ENCODE measurements at places on chromosomes 11 and 22. TPM values are rescaled to one million over a fixed set of nuclear protein-coding genes. Genes with fewer than 3 reads are reported as not detected.

GRCh38 chr11:60942970-60943565 is 8.9 kb downstream of the SLC15A3 start:
- H3K27ac ChIP-seq: no peak overlapping the region

GRCh38 chr11:109033627-109034338 is 368.9 kb downstream of the DDX10 start:
- no peaks in the 10 kb centered on the region for H3K27me3 ChIP-seq
- no peak overlapping the region for H3K27ac ChIP-seq
- no peak for DNase-seq

GRCh38 chr22:38461057-38461413 is 6.0 kb upstream of the KCNJ4 start:
- H3K27ac ChIP-seq: no peak overlapping the region
- no peak for DNase-seq
- no peaks in the 10 kb centered on the region for H3K36me3 ChIP-seq
- peaks cover 2% of the 10 kb centered on the region for H3K27me3 ChIP-seq

GRCh38 chr11:39804271-39804670 is 1655.2 kb downstream of the LRRC4C start:
- no peak overlapping the region for H3K4me3 ChIP-seq
- no peak overlapping the region for H3K27ac ChIP-seq

DNA sequence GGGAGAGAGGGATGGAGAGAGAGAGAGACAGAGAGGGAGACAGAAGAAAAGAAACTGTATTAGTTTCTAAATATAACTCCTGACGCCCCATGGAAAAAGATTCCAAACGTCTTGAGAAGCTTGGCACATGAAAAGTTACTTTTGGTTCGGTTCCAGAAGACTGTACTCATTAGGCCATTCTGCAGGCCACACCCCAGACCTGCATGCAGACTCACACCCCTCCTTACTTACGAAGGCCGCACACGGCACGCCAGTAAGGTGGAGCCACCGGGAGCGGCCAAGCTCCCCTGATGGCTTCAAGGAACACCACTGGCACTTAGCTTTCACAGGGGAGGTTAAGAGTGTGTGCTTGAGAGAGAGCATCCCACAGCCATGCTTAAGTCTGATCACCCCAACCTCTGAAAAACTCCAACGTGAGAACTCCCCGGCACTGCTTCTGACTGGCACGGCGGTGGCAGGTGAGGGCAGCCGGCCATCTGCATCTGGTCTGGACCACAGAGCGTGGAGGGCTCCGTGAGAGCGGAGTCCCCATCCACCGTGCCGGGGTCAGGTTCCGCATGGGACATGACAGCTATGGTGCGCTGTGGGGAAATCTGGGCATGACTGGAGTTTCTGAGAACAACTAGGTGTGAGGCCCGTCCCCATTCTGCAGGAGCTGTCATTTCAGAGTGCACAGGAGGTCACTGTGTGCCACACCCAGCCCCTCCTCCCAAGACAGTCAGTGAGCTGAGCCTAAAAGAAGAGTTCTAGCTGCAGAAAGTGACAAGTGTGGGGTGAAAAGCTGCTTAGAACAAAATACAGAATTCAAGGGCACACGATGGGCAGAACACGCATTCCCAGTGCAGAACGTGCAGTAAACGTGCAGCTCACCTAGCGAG is 62.4 kb downstream of the MYH9 start:
- no peak overlapping the region for H3K4me3 ChIP-seq
- peak overlapping the region; percentile 66 for H3K27ac ChIP-seq
- DNase-seq: no peak
- H3K4me1 ChIP-seq: no peaks in the 10 kb centered on the region
- no peaks in the 10 kb centered on the region for H3K27me3 ChIP-seq
- peaks cover 73% of the 10 kb centered on the region for H3K36me3 ChIP-seq

- peaks cover 6% of the 10 kb centered on the region for H3K4me1 ChIP-seq
- H3K27ac ChIP-seq: no peak overlapping the region
- H3K27me3 ChIP-seq: no peaks in the 10 kb centered on the region
- DNase-seq: no peak
- H3K36me3 ChIP-seq: no peaks in the 10 kb centered on the region
- no peak overlapping the region for H3K4me3 ChIP-seq
These were observed 77.0 kb upstream of the FGF3 start for GRCh38 chr11:69896250-69896649.

DNA sequence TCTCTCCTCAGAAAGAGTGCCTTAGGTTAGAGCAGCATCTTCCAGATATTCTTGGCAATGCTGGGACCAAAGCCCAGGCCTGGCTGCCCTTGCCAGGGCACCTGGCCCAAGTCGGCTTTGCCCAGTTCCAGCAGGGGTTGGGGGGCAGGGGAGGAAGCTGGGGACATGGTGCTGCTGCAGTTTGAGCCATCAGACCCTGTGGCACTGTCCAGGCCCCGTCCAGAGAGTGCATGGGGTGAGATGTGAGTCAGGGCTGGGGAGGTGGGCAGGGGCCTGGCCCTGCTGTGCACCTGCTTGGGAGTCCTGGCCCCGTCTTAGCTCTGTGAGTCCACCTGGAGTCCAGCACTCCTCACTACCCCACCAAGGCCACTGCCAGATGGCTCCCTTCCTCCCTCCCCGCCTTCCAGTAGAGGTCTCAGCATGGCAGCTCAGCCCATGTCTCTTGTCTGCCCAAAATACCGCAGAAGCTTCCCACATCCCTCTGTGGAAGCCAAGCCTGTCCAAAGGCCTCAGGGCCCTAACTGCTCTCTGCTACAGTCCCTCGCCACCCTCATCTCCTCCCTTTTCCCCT is 16.6 kb downstream of the DERL3 start:
- H3K4me1 ChIP-seq: no peaks in the 10 kb centered on the region
- DNase-seq: peak; percentile 49
- H3K27ac ChIP-seq: no peak overlapping the region
- peaks cover 25% of the 10 kb centered on the region for H3K36me3 ChIP-seq
- H3K4me3 ChIP-seq: no peak overlapping the region
- no peaks in the 10 kb centered on the region for H3K27me3 ChIP-seq

DNA sequence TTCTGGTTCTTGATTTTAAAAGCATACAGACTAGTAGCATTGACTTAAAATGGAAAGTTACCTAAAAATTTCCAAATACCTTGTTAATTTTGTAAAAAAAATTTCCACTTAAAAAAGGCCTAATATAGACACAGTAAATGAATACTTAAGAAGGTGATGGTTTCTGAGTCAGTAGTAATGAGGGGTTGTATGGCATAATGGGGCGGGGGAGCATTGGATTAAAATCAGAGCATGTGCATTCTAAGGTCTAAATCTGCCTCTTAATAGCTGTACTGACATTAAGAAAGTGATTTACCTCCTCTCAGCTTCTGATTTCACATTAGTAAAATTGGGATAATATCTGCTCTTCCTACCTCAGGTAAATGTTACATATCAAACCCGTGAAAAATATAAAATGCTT is 446.5 kb downstream of the AASDHPPT start:
- no peaks in the 10 kb centered on the region for H3K36me3 ChIP-seq
- H3K27ac ChIP-seq: no peak overlapping the region

GRCh38 chr11:119320776-119321524 is 4.0 kb upstream of the MCAM start:
- no peaks in the 10 kb centered on the region for H3K27me3 ChIP-seq
- peak; percentile 68 for DNase-seq
- H3K27ac ChIP-seq: peak overlapping the region; percentile 50
- peak overlapping the region; percentile 48 for H3K4me3 ChIP-seq

- no peak overlapping the region for H3K27ac ChIP-seq
- no peak for DNase-seq
- no peaks in the 10 kb centered on the region for H3K27me3 ChIP-seq
- H3K4me3 ChIP-seq: no peak overlapping the region
These were observed 35.6 kb downstream of the TPBGL start for GRCh38 chr11:75276186-75276585.

DNA sequence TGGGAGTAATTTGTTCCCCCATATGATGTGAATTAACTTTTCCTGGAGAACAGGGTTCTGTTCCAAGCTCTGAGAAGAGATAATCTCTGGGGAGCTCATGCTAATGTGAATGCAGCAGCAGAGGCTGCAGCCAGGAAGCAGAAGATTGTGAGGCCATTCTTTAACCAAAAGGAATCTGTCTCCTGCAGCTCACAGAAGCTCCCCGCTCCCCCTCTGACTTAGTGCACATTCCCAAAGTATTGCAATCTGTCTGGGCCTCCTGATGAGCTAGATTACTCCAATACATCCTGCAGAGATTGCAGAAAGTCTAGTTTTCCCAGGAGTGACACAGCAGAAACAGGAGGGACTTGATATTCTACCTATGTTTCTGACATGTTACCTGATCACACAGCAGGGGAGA is 420.6 kb upstream of the FAT3 start:
- no peaks in the 10 kb centered on the region for H3K27me3 ChIP-seq
- DNase-seq: no peak
- H3K36me3 ChIP-seq: no peaks in the 10 kb centered on the region
- no peak overlapping the region for H3K27ac ChIP-seq
- H3K4me3 ChIP-seq: no peak overlapping the region

- H3K27ac ChIP-seq: peak overlapping the region; percentile 85
- H3K27me3 ChIP-seq: no peaks in the 10 kb centered on the region
- H3K36me3 ChIP-seq: no peaks in the 10 kb centered on the region
- H3K4me3 ChIP-seq: no peak overlapping the region
- no peaks in the 10 kb centered on the region for H3K4me1 ChIP-seq
These were observed 101.3 kb downstream of the TBC1D22A start for GRCh38 chr22:46863794-46864193.

- H3K4me3 ChIP-seq: no peak overlapping the region
- no peak for DNase-seq
- H3K27ac ChIP-seq: no peak overlapping the region
- H3K27me3 ChIP-seq: no peaks in the 10 kb centered on the region
- no peaks in the 10 kb centered on the region for H3K4me1 ChIP-seq
- no peaks in the 10 kb centered on the region for H3K36me3 ChIP-seq
These were observed 215.1 kb downstream of the TMEM135 start for GRCh38 chr11:87252869-87253268.

DNA sequence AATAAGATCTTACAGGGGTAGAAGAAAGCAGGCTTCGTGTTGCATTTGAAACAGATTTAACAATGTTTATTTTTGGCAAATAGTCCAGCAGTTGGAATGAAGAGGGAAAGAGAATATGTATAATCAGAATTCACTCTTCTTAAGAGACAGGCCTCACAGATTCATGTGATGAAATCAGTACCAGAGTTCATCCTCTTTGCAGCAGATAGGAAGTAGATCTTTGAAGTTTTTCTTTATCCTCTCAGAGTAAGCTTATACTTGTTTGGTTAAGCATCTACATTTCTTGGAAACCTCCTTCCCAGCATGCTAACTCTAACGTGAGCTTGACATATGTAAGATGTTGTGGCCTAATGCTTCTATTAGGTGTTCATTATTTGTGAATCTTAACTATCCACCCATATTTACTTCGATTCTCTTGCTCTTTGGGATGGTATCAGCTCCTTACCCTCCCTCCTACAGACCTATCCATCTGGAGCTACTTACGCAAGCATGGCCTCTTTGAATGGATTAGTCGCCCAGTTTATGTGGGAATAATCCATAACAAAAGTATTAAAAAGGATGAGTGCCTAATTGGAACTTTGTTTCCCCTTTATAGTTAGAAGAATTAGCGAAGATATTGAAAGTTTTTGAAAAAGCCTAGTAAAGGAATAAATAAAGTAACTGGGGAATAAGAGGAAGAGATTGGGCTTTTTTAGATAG is 80.1 kb downstream of the PRMT3 start:
- no peaks in the 10 kb centered on the region for H3K27me3 ChIP-seq
- no peaks in the 10 kb centered on the region for H3K4me1 ChIP-seq
- no peak overlapping the region for H3K4me3 ChIP-seq

DNA sequence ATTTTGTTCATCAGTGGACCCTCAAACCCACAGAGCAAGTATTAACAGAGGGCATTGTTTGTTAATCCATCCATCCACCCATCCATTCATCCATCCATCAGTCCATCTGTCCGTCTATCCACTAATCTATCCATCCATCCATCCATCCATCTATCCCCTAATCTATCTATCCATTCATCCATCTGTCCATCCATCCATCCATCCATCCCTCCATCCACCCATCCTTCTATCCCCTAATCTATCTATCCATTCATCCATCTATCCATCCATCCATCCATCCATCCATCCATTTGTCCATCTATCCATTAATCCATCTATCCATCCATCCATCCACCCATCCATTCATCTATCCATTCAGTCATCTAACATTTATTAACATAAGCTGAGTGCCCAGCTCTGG is 307.3 kb downstream of the MIAT start:
- H3K4me3 ChIP-seq: no peak overlapping the region
- H3K27ac ChIP-seq: no peak overlapping the region
- no peak for DNase-seq
- no peaks in the 10 kb centered on the region for H3K27me3 ChIP-seq

GRCh38 chr11:25048632-25049031 is 551.8 kb downstream of the LUZP2 start:
- DNase-seq: no peak
- no peaks in the 10 kb centered on the region for H3K27me3 ChIP-seq
- no peaks in the 10 kb centered on the region for H3K36me3 ChIP-seq
- no peak overlapping the region for H3K4me3 ChIP-seq
- no peak overlapping the region for H3K27ac ChIP-seq

DNA sequence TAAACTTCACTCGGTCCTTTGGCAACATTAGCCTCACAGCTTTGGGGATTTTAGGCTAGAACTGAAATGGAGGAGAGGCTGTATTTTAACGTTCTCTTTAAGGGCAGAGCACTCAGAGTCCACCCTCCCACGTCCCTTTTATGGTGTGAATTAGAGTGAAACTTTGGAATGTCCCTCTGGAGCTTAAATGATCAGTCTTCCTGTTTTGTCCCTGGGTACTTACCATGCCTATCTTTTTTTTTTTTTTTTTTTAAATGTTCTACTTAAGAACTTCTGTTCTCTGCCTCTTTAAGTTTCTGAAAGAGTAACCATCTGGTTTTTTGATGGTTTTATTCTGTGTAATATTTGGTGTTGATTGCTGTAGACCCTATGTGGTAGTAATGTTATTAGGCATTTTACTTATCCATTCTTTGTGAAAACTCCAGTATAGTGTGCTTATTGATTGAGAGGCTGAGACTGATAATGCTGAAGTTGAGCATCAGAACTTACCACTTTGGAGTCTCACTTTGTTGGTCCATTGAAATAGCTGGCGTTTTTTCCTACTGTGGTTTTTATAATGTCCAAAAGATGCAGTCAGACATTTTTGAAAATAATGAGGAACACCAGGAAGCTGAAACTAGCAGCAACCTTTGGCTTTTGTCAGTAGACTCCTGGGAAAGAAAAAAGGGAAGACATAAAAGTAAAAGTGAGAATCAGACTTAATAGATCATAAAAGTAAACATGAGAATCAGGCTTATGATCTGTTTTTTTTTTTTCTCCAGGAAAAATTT is 11.6 kb downstream of the UVRAG start:
- no peak overlapping the region for H3K4me3 ChIP-seq
- peak overlapping the region; percentile 70 for H3K27ac ChIP-seq
- H3K27me3 ChIP-seq: no peaks in the 10 kb centered on the region
- peaks cover 4% of the 10 kb centered on the region for H3K4me1 ChIP-seq
- no peaks in the 10 kb centered on the region for H3K36me3 ChIP-seq
- no peak for DNase-seq

PLEKHB1 gene
- 0.42 TPM for total RNA-seq

SYTL2 gene
- 14.9 TPM for total RNA-seq

RFPL3 gene
- not detected for total RNA-seq

RAG2 gene
- not detected for total RNA-seq

FXYD2 gene
- 10.6 TPM for total RNA-seq

SLC17A6 gene
- total RNA-seq: not detected

POU2F3 gene
- not detected for total RNA-seq

CRYBB2 gene
- not detected for total RNA-seq

SEZ6L gene
- not detected for total RNA-seq

SMTNL1 gene
- total RNA-seq: not detected

FAM181B gene
- not detected for total RNA-seq

C11orf98 gene
- 42.1 TPM for total RNA-seq
